A549 treated with Hydrocortisone at 1 μM for 4 hours (cell line): ENCODE measurements at places on chromosomes 12 and 14. TPM values are rescaled to one million over a fixed set of nuclear protein-coding genes. Genes with fewer than 3 reads are reported as not detected.

The KSR2 gene
- total RNA-seq = 0.55 to 0.75 TPM (median 0.59 TPM) in 5 replicates

The FGFR1OP2 gene
- 24.9 to 34.0 TPM (median 26.0 TPM) in 5 replicates for total RNA-seq

The ZNF26 gene
- total RNA-seq = 7.0 to 10.3 TPM (median 7.8 TPM) in 5 replicates

The OASL gene
- 1.8 to 3.2 TPM (median 2.5 TPM) in 5 replicates for total RNA-seq

The TMEM119 gene
- 0.17 to 0.20 TPM in 2 of 5 replicates, not detected in the others for total RNA-seq

The CAPS2 gene
- 0.94 to 1.6 TPM (median 0.99 TPM) in 5 replicates for total RNA-seq

The GTF2H3 gene
- total RNA-seq = 24.3 to 53.4 TPM (median 25.0 TPM) in 5 replicates

The GLT1D1 gene
- not detected in 5 replicates for total RNA-seq

The LUM gene
- total RNA-seq = 0.06 to 0.33 TPM (median 0.23 TPM) in 5 replicates

The CSRP2 gene
- total RNA-seq = 19.5 to 21.3 TPM (median 20.3 TPM) in 5 replicates

The CMAS gene
- total RNA-seq = 38.6 to 45.5 TPM (median 43.2 TPM) in 5 replicates
